ENCODE measurements at places on chromosomes 2 and 18.

GRCh38 chr2:70003093-70003830 is 41.8 kb upstream of the ASPRV1 start:
- no peak for DNase-seq
- H3K4me1 ChIP-seq, result peaks cover 9% of the 10 kb centered on the region
- no peak overlapping the region for H3K27ac ChIP-seq
- no peak overlapping the region for H3K4me3 ChIP-seq
- H3K36me3 ChIP-seq, result no peaks in the 10 kb centered on the region

- H3K4me1 ChIP-seq, result peaks cover 17% of the 10 kb centered on the region
- H3K4me3 ChIP-seq, result no peak overlapping the region
- no peak overlapping the region for H3K27ac ChIP-seq
- no peak for DNase-seq
Observed at GRCh38 chr2:199455545-199456382, 2.0 kb downstream of the SATB2 start.

DNA sequence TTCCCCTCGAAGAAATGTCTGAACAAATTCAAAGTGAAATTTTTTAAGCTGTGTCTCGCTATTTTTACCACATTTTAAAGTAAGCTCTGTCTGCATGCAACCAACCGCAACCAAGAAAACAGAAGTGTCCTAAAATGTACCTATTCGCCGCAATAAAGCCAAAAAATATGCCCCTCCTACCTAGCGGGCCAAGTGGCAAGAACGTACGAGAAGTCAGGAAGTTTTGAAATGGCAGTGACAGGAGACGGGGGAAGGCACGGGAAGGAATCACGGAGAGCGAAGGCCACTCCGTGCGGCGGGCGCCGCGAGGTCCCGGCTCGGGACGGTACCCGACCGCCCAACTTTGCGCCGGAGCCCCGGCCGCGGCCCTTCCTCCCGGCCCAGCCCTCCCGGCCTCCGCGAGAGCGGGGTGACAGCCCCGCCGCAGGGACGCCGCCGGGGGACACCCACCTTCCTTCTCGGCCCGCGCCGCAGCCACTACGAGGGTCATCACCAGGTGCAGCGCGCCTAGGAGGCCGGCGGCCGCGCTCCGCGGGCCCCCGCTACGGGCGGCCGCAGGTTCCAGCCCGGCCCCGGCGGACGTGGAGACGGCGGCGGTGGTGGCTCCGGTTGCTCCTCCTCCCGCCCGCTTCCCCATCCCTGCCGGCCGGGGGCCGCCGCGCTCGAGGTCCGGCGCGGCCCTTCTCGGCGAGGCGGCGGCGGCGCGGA is 568 bp downstream of the TMEM131 start:
- DNase-seq, result peak; percentile 55
- peaks cover 32% of the 10 kb centered on the region for H3K4me1 ChIP-seq
- H3K27ac ChIP-seq, result peak overlapping the region; percentile 96
- peak overlapping the region; percentile 96 for H3K4me3 ChIP-seq

- no peaks in the 10 kb centered on the region for H3K36me3 ChIP-seq
- H3K27me3 ChIP-seq, result no peaks in the 10 kb centered on the region
Observed at GRCh38 chr2:187419808-187420207, 28.2 kb downstream of the CALCRL start.
